Thymus (tissue), 14 donors: ENCODE measurements at places on chromosomes 11 and 22. TPM values are rescaled to one million over a fixed set of nuclear protein-coding genes. Genes with fewer than 3 reads are reported as not detected.

Gene CCDC116
- 0.09 TPM for total RNA-seq

Gene TMPRSS13
- 1.5 TPM for total RNA-seq

Gene CHRNA10
- 0.76 TPM for total RNA-seq

Gene OR52H1
- total RNA-seq: 0.05 TPM

Gene NARS2
- 25.0 TPM for total RNA-seq

Gene OR5A1
- total RNA-seq: not detected

Gene AGBL2
- total RNA-seq: 2.7 TPM

Gene FAM181B
- total RNA-seq: 0.24 TPM
